ENCODE measurements at places on chromosomes 7 and 10.

GRCh38 chr10:852386-852785 is 79.1 kb downstream of the LARP4B start:
- DNase-seq: no peak

DNA sequence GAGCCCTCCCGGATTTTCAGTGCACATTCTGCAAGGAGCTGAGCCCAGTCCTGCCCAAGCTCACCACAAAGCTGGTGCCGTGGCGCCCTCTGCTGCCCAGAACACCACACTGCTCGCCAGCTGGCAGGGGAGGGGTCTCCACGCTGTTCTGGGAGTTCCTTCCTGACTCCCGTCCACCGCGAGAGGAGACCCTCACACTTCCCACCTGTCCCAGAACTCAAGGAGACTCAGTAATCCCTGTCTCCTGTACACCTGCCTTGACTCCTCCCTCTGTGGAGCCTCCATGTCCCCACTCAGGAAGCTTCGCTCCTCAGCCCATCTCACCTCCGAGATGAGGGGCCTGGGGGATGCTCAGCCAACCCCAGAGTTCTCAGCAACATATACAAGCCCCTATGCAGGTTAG is 11.3 kb downstream of the C10orf105 start:
- DNase-seq: peak; percentile 43

DNA sequence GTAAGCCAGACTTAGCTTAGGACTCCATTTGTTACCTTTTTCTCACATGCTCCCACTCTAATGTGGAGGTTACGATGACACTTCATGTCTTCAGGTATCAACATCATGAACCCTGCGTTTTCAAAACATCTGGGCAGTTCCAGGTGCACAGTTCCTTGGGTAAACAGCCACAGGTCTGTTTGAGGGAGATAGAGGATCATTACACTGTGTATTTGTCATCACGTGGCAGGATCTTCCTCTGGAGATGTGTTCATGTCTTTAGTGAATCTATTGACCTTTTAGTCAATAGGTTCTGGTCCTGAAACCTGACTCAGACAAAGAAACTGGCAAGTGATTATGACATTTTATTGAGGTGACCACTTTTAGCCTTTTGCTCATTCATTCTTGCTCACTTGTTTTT is 145.5 kb downstream of the ANKRD7 start:
- no peak for DNase-seq

DNA sequence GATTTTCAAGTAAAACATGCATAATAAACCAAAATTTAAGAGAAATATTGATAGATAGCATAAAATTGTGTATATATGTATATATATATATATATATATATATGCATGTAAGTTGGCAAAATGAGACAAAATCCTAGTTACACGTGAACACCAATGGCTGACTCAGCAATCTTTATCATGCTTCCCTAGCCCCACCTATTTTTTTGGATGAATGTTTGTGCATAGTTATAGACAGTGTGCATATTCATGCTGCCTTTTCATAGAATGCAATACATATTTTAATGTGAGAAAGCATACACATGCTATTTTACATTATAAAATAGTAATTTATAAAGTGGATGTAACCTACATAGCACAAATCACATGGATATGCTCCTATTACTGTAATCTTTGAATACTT is 230.3 kb downstream of the SH2D4B start:
- DNase-seq: no peak

GRCh38 chr7:19674266-19674960 is 34.4 kb downstream of the POLR1F start:
- no peak for DNase-seq

DNA sequence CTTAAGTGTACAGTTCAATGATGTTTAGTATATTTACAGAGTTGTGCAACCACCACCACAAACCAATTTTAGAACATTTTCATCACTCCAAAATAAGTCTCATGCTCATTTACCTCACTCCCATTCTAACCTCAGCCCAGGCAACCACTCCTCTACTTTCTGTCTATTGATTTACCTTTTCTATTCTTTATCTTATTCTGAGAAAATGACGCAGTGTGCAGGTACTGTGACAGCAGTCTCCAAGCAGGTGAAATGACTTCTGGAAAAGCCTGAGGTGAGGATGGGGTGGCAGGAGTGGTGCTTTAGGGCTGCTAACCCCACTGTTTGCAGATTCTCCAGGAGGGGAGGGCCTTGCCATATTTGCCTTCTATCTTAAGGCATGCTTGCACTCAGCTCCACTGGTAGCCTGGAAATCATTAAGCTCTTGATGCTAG is 39.5 kb downstream of the GARS1 start:
- no peak for DNase-seq

DNA sequence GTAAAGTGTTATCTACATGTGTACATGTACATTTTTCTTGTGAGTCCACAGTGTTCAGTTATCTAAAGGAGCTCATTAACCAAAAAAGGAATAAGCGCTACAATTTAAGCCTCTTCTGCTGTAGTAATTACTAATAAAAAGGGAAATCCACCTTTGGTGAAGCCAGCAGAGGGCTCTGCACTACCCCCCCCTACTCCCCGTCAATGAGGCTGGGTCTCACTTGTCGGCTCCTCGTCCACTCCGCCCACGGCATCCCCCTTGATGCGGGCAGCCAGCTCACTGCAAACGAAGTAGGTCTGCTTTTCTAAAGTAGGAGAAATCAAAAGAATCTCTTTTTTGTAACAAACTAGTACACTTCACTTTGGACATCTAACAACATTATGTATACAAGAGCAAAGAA is 4.7 kb upstream of the WASHC2A start:
- no peak for DNase-seq

DNA sequence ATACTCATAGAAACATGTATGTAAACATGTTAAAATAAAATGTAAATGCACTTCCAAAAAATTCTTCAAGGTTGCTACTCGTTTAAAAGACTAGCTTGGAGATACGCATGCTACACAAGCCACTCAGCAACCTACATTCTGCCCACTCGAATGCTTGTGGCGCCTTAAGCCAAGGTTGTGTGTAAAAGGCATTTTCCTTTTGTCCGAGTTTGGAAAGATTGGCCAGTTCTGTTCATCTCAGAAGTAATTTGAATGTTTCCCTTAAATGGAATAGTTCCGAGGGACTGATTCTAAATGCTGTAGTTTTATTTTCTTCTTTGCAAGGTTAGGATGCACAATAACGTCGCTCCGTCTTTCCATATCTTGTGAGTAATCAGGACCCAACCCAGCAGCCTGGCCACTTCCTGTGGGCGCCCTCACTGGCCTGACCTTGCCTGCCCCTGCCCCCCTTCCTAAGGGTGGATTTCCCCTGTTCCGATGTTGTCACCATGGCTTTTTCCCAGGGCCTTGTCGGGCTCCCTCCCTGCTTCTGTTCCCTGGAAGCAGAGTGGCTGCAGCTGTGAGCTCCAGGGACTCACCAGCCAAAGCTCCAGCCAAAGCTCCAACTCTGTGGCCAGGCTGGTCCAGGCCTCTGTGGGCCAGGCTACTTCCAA is 70.6 kb downstream of the PTPRE start:
- peak; percentile 22 for DNase-seq

- DNase-seq: no peak
Observed at GRCh38 chr7:151829707-151830106, 47.2 kb downstream of the PRKAG2 start.

- no peak for DNase-seq
Observed at GRCh38 chr10:49844775-49845595, 82.9 kb upstream of the OGDHL start.

GRCh38 chr10:48658243-48658974 is 26.3 kb upstream of the WDFY4 start:
- DNase-seq: peak; percentile 48

- DNase-seq: no peak
Observed at GRCh38 chr10:51090190-51090589, 15.9 kb downstream of the PRKG1 start.

GRCh38 chr10:55378196-55378595 is 577.2 kb upstream of the PCDH15 start:
- DNase-seq: no peak

DNA sequence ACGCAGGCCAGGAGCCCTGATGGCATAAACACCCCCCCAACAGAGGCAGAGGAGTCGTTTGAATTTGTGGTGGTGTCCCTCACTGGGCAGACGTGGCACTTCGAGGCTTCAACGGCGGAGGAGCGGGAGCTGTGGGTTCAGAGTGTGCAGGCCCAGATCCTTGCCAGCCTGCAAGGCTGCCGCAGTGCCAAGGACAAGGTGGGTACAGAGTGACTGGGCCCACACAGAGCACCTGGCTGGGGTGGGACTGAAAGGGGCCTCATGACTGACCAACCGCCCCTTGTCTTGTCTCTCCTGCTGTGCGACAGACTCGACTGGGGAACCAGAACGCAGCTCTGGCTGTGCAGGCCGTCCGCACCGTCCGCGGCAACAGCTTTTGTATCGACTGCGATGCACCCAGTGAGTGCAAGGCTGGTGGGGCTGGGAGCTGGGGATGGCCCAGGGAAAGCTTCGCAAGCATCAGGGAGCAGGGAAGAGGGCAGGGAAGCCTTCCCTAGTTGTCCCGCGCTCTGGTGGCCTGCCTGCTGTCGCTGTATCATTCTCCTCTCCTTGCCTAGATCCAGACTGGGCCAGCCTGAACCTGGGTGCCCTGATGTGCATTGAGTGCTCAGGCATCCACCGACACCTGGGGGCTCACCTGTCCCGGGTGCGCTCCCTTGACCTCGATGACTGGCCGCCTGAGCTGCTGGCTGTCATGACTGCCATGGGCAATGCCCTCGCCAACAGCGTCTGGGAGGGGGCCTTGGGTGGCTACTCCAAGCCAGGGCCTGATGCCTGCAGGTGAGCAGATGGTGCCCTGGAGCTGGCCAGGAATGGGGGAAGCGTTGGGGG is 25.4 kb downstream of the GBX1 start:
- no peak for DNase-seq

DNA sequence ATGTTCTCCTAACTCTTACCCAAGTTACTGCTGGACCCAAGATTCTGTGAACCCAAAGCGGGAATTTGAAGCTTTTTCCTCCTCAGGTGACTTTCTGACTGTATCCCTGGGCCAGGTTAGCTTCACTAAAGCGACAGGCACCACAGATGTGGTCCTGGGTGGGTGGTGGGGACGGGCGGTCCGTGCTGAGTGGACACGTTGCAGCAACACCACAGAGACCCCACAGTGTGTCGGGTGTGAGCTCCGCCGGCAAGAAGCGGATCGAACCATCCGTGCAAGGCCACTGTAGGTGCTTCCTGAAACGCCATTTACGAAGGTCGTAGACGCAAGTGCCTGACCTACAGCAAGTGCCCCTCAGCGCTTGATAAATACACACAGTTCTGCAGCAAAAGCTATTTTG is 325.9 kb downstream of the ADARB2 start:
- DNase-seq: no peak

GRCh38 chr10:70619271-70620019 is 16.9 kb upstream of the PRF1 start:
- no peak for DNase-seq

- DNase-seq: no peak
Observed at GRCh38 chr7:4675771-4676367, 6.2 kb upstream of the FOXK1 start.

GRCh38 chr10:70132098-70133029 is at the start of gene AIFM2:
AIFM2 (minus strand) TSS chr10:70132825; CDS start chr10:70124084, 8,741 bp downstream.
- no peak for DNase-seq
